Liver (tissue), 10 donors: ENCODE measurements at places on chromosomes 16 and 17. TPM values are rescaled to one million over a fixed set of nuclear protein-coding genes. Genes with fewer than 3 reads are reported as not detected.
A peak's percentile ranks its signal among the peaks of the same experiment; 100 is the strongest.

TMIGD1 gene
- polyA plus RNA-seq: not detected

ELMO3 gene
- polyA plus RNA-seq: 1.7 TPM

DNA sequence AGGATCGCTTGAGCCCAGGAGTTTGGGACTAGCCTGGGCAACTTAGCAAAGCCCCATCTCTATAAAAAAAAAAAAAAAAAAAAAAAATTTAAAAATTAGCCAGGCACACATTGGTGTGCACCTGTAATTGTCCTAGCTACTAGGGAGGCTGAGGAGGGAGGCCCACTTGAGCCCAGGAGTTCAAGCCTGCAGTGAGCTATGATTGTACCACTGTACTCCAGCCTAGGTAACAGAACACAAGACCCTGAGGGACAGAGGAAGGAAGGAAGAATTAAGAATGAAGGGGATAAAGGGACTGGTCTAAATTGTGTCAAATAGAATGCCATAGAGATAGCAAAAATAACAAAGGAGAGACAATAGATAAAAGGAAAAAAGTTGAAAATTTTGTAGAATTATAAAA is 102.8 kb downstream of the TRIM37 start:
- no peak for DNase-seq

DNA sequence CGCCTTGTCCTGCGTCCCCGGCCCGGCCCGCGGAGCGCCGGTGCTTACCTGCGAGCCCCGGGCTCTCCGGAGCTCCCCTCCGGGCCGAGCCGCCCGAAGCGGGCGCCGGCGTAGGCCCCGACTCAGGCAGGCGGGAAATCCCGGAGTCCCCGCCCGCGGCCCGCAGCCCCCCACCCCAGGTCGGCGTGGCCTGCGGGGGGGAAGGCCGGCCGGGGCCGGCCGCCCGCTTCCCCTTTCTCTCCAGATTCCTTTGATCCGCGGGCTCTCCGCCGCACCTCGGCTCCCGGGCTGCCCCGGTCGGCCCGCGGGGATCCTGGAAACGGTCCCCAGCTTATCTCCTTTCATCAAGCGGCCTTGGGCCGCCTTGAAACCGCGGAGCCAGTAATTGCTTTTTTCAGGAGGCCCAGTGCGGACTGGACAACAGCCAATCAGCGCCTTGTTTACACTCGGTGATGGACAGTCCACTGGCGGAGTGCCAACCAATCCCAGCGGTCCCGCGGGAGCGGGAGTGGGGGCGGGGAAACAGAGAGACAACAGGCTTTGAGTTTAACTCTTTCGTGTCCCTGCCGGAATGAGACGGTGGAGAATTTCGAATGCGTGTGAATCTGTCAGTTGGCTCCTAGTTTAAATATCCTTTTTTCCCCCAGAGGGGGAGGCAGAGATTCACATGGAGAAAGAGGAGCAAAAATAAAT is 1.4 kb upstream of the BAHCC1 start:
- DNase-seq: peak; percentile 100

GRCh38 chr17:34307110-34307509 is 12.1 kb upstream of the CCL8 start:
- DNase-seq: no peak

TP53TG3B gene
- polyA plus RNA-seq: not detected

MT1G gene
- 4,443 TPM for polyA plus RNA-seq

DNA sequence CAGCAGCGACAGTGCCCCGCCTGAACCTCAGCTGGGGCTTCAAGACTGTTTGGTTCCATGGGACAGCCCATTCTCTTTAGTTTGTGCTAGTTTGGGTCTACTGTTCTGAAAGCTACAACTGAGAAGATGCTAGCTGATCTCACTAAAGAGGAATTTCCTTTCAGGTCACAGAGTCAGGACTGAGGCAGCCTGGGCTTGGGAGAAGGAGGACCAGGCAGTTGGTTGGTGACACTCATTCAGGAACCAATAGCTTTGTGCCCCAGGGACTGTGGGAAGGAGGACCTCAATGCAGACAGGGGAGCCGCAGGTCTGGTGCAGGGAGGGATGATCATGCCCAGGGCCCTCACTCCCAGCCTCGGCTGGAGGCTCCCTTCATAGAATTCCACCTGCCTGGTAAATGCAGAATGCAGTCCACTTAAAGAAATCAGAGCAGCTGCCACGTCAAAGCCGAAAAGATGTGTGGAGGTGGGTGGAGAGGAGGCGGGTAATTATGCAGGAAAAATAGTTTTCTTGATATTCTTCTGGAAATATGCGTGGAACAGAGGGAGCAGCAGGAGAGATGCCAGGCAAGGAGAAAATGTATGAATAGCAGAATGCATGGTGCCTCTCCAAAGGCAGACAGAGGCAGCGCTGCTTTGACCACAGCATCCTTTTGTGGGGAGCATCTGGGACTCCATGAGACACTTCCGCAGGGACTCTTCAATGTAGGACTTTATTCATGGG is 32.6 kb upstream of the ZFP90 start:
- DNase-seq: no peak

DNA sequence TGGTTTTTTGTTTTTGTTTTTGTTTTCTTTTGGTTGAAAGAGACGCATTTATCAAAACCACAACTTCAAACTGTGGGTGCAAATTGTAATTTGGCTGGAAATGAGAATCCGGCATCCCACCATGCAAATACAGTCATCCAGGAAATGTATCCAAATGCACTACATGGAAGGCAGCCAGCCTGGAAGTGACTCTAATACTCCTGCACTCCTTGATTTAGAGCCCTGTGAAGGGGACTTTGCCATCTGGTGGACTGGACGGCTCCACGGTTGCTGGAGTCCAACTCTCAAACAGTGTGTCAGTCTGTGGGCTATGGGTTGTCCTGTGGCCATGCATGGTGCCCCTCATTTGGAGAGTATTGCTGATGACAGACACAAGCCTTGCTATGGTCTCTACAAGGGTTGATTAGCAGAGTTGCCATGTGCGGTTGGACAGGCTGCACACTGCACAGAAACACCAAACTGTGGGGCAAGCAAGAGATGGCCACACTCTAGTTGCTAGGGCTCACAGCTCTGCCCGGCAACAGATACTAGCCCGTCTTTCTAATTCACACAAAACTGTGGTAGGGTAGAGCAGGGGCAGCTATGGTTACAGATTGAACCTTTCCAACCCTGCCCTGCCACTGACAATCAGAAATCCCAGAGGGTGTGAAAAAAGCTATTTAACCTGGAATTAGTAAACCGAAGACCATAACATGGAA is 62.4 kb downstream of the VAT1L start:
- DNase-seq: no peak

PYDC1 gene
- polyA plus RNA-seq: not detected

DNA sequence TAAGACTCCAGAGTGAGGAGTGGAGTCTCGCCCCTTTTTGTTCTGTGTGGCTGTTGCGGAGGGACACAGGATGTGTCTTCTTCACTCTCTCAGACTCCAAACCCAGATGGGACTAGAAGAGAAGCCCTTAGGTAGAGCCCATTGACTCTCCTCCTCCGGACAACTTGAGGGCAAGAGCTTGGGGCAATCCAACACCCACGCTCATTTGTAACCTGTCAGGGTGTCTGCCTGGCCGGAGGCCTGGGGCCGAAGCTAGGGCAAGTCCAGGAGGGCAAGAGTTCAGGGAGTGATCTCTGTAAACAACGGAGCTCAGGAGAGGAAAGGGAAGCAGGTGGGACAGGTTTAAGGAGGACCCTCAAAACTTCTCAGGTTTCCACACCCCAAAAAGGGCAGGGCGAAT is 1.4 kb upstream of the HOXB1 start:
- DNase-seq: no peak

DDX28 gene
- 8.4 TPM for polyA plus RNA-seq

GRCh38 chr17:5381542-5381941 is 37.9 kb downstream of the NUP88 start:
- DNase-seq: no peak

- peak; percentile 69 for DNase-seq
Measured at GRCh38 chr17:12789075-12789480, 220 bp upstream of the ARHGAP44 start.

HBA1 gene
- polyA plus RNA-seq: 41.6 TPM

PRM3 gene
- not detected for polyA plus RNA-seq

DNA sequence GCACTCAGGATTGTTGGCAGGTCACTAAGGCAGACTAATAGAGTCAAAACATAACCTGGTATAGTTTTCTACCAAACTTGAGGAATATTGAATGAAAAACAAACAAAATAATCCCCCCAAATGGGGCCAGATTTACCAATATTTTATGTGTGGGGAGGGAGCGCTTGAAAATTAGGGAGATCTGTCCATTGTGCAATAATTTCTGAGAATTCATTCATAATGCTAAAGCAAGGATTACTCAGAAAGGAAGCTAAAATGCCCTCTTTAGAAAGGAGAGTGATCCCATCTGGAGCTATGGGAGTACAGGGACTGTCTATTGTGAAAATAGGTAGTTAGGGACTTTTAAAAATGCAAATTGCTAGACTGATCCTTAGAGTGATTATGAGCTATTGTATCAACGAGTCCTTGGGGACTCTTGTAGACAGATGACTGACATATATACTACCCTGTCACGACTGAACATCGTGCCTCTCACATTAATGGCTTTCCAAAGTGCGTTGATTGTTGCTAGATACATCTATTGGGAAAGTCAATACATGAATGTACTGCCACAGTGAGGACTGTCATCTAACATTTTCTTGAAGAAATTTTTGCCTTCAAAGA is 193.6 kb downstream of the AATF start:
- DNase-seq: no peak
